ENCODE measurements at places on chromosomes 6 and 20. TPM values are rescaled to one million over a fixed set of nuclear protein-coding genes. Genes with fewer than 3 reads are reported as not detected.

The CAP2 gene
- 27.8 TPM for total RNA-seq

The FAXC gene
- total RNA-seq: 10.9 TPM

The LAMA5 gene
- total RNA-seq: 63.8 TPM

The PIM1 gene
- total RNA-seq: 20.7 TPM

The COX7A2 gene
- total RNA-seq: 469 TPM

The GABRR1 gene
- 0.02 TPM for total RNA-seq

The OOEP gene
- total RNA-seq: not detected

The SLCO4A1 gene
- 34.8 TPM for total RNA-seq

The CDSN gene
- not detected for total RNA-seq

GRCh38 chr6:107080036-107080435 is 35.3 kb downstream of the BEND3 start:
- DNase-seq: no peak

- DNase-seq: no peak
These were observed 74.6 kb downstream of the UTRN start for GRCh38 chr6:144359783-144360182.

GRCh38 chr20:62359491-62360121 is 7.5 kb downstream of the LAMA5 start:
- DNase-seq: peak; percentile 99

- no peak for DNase-seq
These were observed 102.0 kb upstream of the HEY2 start for GRCh38 chr6:125647391-125647790.

GRCh38 chr6:145953200-145953599 is 11.0 kb downstream of the SHPRH start:
- DNase-seq: no peak

- peak; percentile 28 for DNase-seq
These were observed 43.4 kb upstream of the ARHGAP18 start for GRCh38 chr6:129753422-129753821.

DNA sequence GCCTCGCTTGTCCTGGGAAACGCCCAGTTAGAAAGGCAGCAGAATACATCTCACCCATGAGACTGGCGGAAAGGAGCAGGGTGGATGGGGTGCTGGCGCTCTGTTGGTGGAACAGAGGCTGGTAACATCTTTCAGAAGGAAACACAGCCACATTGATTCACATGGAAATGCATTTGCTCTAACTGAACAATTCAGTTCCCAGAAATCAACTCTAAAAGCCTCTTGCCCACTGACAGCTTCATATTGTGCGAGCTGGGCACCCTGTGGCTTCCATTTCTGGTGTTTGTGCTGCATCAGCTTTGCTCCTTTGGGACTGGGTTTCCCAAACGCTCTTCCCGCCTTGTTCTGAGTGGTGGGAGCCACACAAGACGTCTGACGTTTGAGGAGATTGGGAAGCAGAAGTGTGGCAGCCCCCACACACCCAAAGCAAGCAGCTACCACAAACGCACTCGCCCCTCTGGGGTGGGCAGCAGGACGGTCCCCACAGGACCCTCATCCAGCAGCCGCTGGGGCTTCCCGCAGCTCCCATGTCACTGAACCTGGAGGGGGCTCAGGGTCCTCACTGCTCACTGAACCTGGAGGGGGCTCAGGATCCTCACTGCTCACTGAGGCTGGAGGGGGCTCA is 229.5 kb downstream of the ERMARD start:
- no peak for DNase-seq

DNA sequence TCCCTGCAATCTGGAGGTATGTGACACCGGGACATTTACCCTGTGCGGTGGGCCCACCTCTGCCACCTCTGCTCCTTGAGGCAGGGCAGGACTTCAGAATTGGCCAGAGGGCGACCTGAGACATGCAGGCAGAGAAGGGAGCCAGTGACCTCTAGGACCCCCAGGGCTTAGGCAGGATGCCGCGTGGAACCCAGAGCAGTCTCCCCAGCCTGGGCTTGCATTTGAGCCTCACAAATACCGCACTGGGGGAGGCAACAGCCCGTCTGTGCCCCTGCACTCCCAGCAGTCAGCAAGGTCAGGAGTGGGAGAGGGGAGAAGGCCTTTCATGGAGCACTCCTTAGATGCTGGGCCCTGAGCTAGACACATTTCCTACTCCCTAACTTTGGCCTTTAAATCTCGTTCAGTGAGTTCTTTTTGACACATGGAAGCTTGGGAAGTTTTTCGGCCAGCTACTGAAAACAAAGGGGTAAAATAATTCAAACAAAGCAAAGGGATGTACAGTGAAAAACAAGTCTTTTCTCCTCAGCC is 41.7 kb downstream of the C20orf203 start:
- DNase-seq: no peak

DNA sequence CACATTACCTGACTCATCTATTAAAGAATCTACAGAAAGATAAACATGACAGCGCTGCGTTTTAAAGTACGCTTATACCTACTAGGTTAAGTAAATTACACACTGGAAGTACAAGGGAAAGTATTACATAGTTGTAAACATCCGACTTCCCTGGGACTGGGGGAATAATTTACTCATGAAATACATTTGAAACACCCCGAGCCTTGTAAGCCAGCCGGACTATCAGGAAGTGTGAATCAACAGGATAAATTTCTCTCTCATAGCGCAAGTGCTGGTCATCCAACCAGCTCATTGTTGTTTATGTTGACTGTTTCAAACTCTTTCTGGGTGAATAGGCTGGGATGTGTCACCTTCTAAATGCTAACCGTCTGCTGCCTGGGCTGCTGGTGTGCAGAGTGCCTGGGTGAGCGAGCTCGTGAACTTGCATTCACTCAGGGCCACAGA is 4.9 kb downstream of the BMP6 start:
- peak; percentile 85 for DNase-seq

DNA sequence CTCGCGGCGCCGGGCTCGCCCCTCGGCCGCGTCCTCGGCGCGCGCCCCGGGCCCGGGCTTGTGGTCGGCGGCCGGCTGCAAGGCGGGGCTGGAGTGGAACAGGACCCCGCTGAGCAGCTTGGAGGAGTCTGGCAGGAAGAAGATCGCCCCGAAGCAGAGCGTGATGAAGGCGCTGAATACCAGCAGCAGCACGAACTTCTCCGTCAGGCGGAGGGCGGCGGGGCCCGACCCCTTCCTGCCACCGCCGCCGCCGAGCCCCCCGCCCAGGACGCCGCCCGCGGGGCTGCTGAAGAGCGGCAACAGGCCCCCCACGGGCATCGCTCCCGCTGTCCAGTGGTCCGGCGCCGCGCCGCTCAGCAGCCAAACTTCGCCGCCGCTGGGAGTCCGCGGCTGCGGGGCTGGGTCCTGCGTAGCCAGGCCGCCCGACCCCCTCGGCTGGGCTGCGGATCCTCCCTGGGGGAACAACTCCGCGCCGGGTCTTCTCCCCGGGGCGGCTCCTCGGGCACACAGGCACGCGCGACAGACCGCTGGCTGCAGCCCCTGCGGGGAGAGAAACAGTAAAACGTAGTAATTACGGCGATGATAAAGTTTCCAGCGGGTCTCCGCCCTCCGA is 707 bp downstream of the MAN1A1 start:
- DNase-seq: no peak

DNA sequence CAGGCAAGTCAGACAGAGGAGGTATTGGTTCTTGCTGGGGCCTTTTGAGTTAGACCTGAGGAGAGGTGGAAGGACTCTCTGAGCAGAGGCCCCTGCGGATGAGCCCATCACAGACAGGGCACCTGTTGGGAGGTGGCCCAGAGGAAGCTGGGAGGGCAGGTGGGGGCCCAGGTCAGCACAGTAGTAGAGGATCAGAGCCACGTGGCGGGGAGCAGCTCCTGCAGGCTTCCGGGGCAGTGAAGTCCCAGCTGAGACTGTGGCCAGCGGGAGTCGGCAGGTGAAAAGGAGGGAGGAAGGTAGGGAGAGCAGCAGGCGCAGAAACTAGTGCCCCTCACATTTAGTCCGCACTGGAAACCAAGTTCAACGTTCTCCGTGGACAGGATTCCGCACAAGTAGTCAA is 61.8 kb downstream of the RSPH3 start:
- DNase-seq: no peak

GRCh38 chr6:41430875-41431274 is 95.5 kb downstream of the NCR2 start:
- DNase-seq: peak; percentile 80

- no peak for DNase-seq
These were observed 325.3 kb downstream of the PRL start for GRCh38 chr6:21971541-21971940.

GRCh38 chr20:688809-689212 is 13.2 kb upstream of the SCRT2 start:
- DNase-seq: peak; percentile 41

GRCh38 chr6:46799657-46800056 is 6.5 kb downstream of the MEP1A start:
- no peak for DNase-seq

GRCh38 chr6:41638935-41639808 is 904 bp downstream of the MDFI start:
- DNase-seq: no peak

DNA sequence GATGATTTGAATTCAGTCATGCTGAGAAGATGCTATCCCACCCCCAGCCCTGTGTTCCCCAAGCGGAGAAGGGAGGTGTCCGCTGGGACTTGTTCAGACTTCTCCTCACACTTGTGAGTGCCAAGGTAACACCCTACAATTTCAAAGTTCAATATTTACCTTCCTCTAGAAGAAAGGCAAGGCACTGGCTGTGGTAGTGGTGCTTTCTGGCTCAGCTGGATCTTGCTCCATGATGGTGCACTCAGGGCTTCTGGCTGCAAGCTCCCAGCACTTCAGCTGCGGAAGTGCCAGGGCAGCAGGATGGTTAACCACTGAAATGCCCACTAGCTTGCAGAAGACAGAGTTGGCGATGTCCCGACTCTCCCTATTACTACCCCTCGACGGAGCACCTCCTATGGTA is 135.4 kb downstream of the MTFR2 start:
- no peak for DNase-seq

DNA sequence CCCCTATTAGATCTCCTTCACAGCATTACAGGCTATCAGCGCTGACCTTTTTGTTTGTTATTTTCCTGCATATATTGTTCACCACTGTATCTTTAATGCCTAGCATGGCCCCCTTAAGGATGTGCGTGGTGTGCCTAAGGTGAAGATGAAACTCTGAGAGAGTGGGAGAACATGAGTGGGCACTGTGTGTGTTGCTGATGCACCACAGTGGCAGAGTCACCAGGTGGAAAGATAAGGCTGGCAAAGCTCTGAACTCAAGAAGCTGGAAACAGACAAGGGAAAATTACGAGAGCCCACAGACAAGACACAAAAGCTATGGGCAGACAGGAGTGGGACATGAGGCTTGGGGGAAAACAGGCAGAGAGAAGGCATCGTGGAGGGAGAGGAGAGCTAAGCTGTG is 159.8 kb downstream of the INSM1 start:
- no peak for DNase-seq

GRCh38 chr6:52136934-52137467 is 49.2 kb upstream of the IL17A start:
- no peak for DNase-seq

- DNase-seq: no peak
These were observed 42.8 kb upstream of the FAM135A start for GRCh38 chr6:70370496-70370895.
